Activated CD8-positive, alpha-beta memory T cell treated with anti-CD3 and anti-CD28 coated beads for 4 hours (primary cell): ENCODE measurements at places on chromosomes 2 and 18.

- DNase-seq, result no peak
These were observed 907.8 kb upstream of the CRIM1 start for GRCh38 chr2:35447821-35448220.

GRCh38 chr18:9608728-9609127, 5.6 kb downstream of the PPP4R1 start:
- no peak for DNase-seq

- DNase-seq, result no peak
These were observed 116.7 kb upstream of the CHST9 start for GRCh38 chr18:27301615-27302378.

DNA sequence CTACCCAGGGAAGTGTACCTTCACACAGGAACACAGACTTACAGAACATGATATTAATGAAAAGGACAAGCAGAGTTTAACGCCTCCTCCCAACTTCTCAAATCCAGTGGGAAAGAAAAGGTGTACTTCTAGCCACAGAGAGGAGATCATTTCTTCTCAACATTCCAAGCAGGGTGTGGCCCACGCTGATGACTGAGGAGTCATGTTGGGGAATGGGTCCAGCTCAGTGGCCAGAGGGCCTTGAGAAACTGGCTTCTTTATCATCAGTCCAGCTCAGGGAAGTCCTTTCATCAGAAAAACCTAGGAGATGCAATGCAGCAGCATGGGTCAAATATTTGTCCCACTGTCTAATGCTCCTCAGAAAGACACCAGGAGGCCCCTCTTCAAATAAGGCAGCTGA, 63.0 kb downstream of the RBM43 start:
- DNase-seq, result no peak

DNA sequence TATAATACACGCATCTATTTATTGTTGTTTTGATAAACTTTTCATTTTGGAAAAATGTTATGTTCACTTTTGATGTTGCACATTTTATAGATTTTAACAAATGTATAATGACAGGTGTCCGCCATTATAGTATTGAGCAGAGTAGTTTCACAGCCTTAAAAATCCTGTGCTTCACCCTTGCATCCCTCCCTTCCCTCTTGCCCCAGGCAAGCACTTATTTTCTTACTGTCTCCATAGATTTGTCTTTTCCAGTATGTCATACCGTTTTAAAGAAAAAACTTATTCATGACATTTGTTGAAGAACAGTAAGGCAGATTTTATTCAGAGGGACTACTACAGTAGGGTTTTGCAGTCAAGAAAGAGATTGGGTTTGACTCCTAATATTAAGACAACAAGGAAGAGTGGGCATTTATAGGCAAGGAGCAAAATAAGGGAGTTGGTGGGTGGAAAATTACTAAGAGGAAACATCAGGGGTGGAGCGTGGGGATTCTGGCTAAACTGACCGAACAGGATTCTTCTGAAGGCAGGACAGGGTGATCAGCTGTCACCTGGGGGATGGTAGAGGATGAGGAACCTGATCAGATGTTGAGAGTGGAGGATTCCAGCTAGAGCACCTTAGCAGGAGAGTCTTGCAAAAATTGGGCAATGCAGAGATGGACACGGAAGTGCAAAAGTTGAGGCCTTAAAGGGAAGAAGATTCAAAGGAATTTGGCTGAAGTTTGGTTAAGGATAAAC, 108.8 kb downstream of the NCK2 start:
- no peak for DNase-seq

GRCh38 chr2:197306696-197307040, 3.9 kb downstream of the ANKRD44 start:
- DNase-seq, result no peak

- no peak for DNase-seq
These were observed 862 bp downstream of the C18orf54 start for GRCh38 chr18:54358495-54359040.

- no peak for DNase-seq
These were observed 81.8 kb upstream of the ADAM23 start for GRCh38 chr2:206361407-206362045.

GRCh38 chr2:219405958-219406860, 12.0 kb upstream of the DES start:
- DNase-seq, result no peak

GRCh38 chr2:129388870-129389269, 590.6 kb upstream of the RAB6C start:
- DNase-seq, result no peak

DNA sequence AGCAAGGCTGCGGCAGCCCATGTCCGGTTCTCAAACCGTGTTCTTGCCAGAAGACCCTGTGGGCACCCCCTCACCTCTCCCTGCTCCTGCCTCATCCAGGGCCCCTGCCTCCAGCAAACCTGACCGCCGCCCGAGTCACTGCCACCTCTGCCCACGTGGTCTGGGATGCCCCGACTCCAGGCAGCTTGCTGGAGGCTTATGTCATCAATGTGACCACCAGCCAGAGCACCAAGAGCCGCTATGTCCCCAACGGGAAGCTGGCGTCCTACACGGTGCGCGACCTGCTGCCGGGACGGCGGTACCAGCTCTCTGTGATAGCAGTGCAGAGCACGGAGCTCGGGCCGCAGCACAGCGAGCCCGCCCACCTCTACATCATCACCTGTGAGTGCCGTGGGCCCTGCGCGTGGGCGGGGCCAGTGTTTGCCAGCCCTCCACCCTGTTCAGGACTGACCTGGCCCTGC, 32.2 kb downstream of the MTERF4 start:
- DNase-seq, result no peak

- DNase-seq, result no peak
These were observed 201.9 kb upstream of the APCDD1 start for GRCh38 chr18:10252494-10252893.

DNA sequence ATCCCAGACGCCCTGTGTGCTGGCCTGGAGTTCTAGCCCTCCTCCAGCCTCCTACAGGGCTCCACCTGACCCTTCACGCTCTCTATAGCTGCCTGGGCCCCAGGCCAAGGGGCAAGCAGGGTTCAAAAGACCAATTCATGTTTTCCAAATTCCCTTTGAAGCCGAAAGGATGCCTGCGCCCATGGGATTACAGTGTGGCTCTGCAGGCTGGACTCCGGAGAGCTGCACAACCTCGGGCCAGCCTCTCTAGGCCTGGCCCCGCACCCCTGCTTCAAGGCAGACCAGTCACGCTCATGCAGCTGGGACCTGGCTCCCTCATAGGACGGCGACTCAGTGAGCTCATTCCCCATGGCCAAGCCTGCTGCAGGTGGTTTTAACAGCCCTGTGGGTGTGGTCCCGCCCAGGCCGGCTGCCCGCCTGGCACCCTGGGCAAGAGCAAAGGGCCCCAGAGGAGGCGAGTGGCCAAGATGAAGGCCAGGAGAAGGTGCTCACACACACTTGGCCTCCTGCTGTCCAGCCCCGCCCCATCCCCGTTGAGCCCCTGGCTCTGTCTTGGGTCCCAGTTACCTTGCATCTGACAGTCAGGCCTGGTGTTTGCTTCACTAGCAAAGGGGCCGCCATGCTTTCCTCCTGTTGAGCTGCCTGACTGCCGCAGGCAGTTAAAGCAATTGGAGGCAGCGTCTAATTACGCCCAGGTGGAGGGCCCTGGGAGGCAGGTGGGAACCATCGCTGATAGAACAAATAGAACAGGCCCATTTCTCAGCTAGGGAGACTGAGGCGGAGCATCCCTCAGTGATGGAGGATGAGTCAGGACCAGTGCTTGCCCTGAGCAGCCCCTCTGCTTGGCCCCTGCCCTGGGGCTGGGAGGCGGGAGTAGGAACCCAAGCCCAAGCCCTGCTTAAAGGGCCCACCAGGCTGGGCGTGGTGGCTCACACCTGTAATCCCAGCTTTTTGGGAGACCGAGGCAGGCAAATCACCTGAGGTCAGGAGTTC, 56.9 kb downstream of the SMAD7 start:
- no peak for DNase-seq

GRCh38 chr2:171524018-171524401, 1.7 kb downstream of the CYBRD1 start:
- no peak for DNase-seq

- DNase-seq, result no peak
These were observed 78.5 kb downstream of the RBM43 start for GRCh38 chr2:151182899-151183809.

DNA sequence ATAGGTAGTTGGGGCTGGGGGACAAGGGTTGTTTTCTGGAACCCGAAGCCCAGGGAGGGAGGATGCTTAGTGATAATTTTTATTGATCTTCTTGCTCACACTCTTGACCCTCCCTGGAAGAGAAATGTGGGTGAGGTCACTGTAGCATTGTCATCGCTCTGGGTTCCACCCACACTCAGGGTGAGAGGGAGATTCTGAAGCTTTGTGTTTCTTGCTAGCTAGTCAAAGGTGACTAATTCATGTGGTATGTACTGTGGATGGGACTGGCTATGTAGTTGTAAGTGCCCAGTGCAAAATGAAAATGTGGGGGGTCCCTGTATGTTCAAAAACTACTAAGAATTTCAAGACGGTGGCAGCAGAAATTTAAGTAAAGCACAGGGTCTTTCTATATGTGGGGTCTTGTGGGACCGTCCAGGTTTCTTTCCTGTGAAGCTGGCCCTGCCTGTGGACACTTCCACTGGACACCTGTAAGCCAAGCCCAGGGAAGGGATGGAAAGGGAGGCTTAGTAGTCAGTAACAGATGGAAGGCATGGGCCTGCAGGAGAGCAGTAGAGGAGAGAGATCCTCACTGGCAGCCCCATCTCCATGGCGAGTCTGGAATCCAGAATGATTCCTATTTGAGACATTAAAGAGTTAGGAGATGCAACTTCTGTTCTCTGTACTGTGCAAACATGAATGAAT, 35.0 kb downstream of the TSN start:
- no peak for DNase-seq

DNA sequence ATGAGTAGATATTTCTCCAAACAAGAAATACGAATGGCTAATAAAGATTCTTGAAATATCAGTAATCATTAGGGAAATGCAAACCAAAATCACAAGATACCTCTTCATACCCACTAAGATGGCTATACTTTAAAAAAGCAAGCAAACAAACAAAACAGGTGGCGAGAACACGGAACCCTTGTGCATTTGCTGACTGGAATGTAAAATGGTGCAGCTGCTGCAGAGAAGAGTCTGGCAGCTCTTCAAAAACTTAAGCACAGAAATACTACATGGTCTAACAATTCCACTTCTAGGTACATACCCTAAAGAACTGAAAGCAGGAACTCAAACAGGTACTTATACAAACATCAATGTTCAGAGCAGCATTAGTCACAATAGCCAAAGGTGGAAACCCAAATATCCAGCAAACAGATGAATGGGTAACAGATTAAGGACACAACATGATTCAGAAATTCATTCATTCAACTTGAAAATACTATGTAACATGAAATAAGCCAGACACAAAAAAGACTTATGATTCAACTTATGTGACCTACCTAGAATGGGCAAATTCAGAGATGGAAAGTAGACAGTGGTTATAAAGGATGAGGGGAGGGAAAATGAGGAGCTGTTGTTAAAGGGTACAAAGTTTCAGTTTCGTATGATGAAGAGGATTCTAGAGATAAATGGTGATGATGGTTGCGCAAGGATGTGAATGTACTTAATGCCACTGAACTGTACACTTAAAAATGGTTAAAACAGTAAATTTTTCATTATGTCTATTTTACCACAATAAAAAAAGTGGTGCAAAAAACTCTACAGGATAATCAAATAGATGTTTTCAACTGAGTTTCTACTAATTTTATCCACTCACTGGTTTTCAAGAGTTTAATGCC, 26.9 kb upstream of the GPR75 start:
- DNase-seq, result no peak

DNA sequence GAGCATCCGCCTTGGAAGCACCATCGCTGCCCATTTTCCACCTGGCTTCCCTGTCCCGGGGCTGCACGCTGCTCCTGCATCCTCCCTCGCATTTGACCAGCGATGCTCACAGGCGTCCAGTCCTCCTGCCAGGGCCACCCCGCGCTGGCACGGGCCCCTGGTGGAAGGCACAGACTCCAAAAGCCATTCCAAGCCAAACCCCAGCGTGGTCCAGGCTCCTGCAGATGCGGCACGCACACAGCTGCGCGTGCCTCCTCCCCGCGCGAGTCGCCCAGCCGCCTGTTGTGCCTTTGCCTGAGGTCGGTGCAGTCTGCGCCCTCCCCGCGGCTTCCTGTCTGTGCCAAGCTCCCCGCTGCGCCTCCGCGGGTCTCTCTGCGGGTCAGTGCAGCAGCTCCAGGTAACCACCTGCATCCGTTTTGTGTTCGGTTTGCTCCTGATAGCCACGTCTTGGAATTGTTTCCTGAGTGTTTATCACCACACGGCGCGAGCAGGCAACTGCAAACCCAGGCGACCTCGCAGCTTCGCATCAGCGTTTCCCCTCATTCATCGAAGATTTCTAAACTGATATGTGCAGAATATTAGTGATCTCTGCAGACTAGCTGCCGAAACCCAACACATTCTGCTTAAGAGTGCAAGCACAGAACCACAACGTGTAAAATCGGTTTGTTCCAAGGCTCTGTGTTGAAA, 65.2 kb upstream of the SALL3 start:
- DNase-seq, result no peak

DNA sequence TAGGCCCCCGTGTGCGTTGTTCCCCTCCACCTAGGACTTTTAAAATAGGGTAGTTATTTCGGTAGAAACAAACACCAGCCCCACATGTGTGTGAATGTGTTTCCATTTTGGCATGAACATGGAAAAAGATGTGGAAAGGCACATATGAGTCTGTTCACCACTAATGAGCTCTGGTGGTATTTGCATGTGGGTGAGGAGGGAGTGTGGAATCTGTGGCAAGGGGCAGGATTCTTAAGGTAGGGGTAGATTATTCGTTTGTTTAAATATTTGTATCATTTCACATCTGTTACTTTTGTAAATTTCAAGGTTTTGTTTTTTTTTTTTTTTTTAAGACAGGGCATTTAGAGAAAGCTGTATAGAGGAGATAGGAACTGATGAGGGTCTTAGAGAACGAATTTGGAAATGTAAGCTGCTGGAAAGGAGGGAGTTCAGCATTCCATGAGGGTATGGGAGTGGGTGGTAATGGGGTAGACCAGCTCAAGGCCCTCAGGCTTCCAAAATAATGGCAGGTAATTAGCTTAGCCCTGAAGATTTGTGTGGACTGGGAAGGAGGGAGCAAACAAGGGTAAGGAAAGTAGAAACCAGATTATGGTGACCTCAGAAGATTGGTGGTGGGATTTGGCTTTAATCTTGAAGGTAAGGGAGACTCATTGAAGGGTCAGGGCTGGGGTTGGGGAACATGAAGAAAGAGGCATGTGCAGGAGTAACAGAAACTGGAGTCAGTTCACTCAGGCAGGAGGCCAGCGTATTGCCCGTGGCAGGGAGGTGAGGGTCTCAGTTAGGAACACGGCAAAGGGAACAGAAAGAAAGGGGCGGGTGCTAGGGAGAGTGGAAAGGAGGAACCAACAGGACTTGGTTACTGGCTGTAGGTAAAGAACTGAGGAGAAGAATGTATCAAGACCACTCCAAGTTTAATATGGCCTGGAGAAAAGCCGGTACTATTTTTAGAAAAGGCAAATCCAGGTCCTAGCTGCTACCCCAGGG, 123.6 kb downstream of the PLB1 start:
- no peak for DNase-seq
